ENCODE measurements at places on chromosomes 4 and X.

GRCh38 chrX:40615976-40616375 is 7.3 kb upstream of the MPC1L start:
- H3K27ac ChIP-seq = no peak overlapping the region
- H3K4me3 ChIP-seq = no peak overlapping the region
- no peaks in the 10 kb centered on the region for H3K27me3 ChIP-seq
- no peak for DNase-seq

- H3K27ac ChIP-seq = no peak overlapping the region
- no peaks in the 10 kb centered on the region for H3K36me3 ChIP-seq
- H3K27me3 ChIP-seq = no peaks in the 10 kb centered on the region
Observed at GRCh38 chrX:110420771-110421499, 62.3 kb downstream of the RTL9 start.

DNA sequence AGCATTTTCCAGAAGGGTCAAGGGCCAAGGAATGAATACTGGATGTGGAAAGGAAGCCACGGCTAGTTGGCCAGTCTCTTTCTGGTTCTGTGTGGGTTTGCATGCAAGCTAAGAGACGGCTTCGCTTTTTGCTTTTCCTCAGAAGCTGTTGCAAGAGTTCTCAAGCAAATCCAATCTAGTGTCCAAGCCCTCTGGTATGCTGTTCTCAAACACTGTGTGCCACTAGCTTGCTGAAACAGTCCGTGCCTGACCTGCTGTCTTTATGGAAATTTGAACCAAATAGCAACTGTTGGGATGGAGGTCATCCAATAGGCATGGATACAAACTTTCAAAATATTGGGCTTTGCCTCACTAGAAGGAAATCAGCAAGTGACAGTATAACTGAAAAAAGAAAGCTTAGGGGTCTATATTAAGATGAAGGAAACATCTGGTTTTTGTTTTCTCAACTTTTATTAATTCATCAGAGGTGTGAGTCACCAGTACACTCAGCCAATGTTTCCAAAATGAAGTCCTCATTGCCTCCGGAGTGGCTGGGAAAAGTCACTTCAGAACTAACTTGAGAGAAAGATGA is 70.5 kb downstream of the SLC9A6 start:
- H3K27me3 ChIP-seq = no peaks in the 10 kb centered on the region
- H3K4me3 ChIP-seq = no peak overlapping the region
- no peaks in the 10 kb centered on the region for H3K36me3 ChIP-seq
- peaks cover 14% of the 10 kb centered on the region for H3K4me1 ChIP-seq
- no peak for DNase-seq

DNA sequence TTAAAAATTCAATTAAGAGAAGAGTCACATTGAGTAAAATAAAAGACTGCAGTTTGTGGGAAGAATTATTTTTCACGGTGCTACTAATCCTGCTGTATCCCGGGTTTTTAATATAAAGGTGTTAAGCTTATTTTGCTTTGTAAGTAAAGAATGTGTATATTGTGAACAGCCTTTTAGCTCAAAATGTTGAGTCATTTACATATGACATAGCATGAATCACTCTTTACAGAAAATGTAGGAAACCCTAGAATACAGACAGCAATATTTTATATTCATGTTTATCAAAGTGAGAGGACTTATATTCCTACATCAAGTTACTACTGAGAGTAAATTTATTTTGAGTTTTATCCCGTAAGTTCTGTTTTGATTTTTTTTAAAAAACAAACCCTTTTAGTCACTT is 39.7 kb downstream of the IRS4 start:
- H3K4me3 ChIP-seq = no peak overlapping the region
- no peak for DNase-seq
- no peaks in the 10 kb centered on the region for H3K4me1 ChIP-seq
- no peaks in the 10 kb centered on the region for H3K36me3 ChIP-seq
- no peaks in the 10 kb centered on the region for H3K27me3 ChIP-seq
- H3K27ac ChIP-seq = no peak overlapping the region

DNA sequence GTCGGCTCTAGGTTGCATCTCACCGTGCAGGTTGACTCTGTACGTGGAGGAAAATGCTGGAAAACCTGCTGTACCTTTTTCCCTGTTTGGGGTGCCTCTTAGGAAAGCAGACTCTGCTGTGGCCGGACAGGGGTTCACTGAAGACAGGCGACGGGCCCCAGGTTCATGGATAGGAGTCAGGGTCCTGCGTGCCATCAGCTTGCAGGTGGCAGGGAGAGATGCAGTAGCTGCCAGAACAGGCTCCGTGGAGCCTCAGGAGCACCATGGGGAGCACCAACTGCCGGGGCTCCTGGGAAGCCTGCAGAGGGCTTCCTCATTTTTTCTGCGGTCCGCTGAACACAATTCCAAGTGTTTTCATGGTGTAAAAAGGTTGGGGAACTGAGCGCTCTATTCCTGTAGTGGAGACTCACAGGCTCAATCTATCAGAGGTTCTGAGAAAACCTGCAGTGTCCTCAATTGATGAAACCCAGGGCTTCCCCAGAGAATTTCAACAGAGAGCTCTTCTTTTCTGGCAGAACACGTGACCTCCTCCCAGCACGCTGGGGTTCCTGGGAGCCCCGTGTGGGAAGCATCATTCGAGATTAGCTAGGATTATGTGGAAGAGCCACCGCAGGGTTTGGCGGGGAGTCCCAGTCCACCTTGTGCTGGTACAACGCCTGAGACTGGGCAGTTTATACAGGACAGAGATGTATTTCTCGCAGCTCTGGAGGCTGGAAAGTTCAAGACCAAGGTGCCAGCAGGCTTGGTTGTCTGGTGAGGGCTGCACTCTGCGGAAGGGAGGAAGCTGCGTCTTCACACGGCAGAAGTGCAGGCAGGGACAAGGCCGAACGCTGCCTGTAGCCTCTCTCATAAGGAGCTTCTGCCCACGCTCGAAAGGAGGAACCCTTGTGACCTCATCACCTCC is 1.6 kb downstream of the HTRA3 start:
- H3K4me1 ChIP-seq = no peaks in the 10 kb centered on the region
- no peak overlapping the region for H3K27ac ChIP-seq
- no peak overlapping the region for H3K4me3 ChIP-seq
- H3K36me3 ChIP-seq = no peaks in the 10 kb centered on the region

- no peak for DNase-seq
- H3K36me3 ChIP-seq = no peaks in the 10 kb centered on the region
- no peaks in the 10 kb centered on the region for H3K4me1 ChIP-seq
- H3K27me3 ChIP-seq = no peaks in the 10 kb centered on the region
- H3K27ac ChIP-seq = no peak overlapping the region
Observed at GRCh38 chrX:106906361-106906760, 3.2 kb upstream of the RIPPLY1 start.
